ENCODE measurements at places on chromosomes 5 and 9. TPM values are rescaled to one million over a fixed set of nuclear protein-coding genes. Genes with fewer than 3 reads are reported as not detected.

DNA sequence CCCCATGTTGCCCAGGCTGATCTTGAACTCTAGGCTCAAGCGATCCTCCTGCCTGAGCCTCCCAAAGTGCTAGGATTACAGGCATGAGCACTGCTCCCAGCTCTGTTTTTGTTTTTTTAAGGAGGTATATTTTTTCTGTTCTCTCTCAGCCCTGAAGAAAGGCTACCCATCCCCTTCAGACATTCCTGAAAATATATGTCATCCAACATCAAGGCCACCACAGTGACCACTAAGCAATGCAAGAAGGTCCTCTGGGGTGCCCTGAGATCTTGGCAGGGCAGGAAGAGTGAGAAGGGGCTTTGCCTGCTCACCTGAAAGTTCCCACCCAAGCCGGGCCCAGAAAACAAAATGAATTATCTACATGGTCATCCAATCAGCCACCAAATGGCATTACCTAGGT, 47.8 kb upstream of the IL17B start:
- DNase-seq: no peak

- DNase-seq: peak; percentile 13
These were observed 72.2 kb downstream of the EBF1 start for GRCh38 chr5:159027504-159027903.

The SPAG8 gene
- total RNA-seq: 3.4 TPM

- DNase-seq: no peak
These were observed 15.1 kb upstream of the LCP2 start for GRCh38 chr5:170312666-170313065.

DNA sequence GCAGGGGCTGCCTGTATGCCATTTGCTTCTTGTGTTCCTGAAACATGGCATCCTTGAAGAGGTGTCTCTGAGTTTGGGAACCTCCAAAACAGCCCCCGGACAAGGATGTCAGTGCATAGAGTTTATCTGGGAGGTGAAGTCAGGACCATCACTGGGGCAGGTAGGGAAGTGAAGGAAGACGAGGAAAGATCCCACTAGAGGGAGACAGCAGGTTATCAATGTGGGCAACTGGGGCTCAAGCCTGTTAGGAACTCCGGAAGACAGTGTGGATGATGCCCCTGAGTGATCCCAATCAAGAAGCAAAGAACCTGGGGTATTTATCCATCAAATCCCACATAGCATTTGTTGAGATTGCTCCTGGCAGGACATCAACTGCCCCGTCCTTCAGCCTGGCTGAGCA, 233.1 kb downstream of the AGTPBP1 start:
- DNase-seq: no peak

The SPINK9 gene
- not detected for total RNA-seq

The SOWAHA gene
- 0.11 TPM for total RNA-seq

The SYK gene
- total RNA-seq: not detected

DNA sequence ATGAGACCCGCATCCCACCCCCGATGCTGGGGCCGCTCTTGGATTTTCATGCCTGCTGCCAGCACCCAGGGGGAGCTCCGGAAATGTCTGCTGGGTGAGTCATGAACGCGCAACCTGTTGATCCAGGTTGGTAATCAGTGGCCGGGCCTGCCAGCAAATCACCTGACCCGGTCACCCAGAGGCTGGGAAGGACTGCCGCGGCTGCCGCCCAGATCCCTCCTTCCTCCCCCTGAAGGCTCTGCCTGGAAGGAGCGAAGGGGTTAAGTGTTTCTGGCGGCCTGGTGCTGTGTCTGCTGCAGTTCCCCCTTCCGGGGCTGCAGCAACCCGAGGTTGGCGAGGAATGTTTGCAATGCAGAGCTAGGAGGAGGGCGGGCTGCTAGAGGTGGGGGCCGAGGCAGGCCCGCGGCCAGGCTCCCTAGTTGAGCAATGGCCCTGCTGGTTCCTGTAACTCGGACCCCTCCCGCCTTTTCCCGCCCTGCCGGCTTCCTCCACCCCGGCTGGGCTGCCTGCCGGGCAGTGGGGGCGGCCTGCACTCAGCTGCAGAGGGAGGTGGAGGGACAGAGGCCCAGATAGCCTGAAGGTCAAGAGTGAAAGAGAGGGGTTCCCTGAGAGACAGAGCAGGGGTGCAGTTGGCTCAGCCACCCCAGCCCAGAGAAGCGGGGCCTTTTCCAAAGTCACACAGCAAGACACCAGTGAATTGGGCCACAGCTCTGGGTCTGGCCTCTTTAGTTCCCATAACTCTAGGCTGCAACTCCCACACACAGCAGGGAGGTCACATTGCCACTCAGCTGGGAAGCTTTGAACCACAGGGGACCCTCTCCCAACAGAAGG, 156.3 kb upstream of the IER5L start:
- DNase-seq: peak; percentile 80

- DNase-seq: no peak
These were observed 446.2 kb downstream of the PLK2 start for GRCh38 chr5:58013542-58014258.

DNA sequence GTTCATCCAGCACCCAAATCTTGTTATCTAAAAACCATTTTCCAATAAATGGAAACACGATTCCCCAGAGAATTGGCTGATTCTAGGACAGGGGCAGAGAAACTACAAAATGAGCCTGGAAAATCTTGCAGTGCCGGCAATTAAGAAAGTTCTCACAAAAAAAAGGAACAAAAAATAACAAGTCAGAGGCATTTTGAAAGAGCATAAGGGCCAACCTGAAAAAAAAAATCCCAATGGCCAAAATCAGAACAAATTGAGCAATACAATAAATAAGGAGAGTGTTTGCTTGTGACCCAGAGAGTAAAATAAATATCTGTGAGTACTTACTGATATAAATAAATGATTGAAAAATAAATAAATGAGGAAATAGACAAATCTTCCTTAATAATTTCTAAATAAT, 55.1 kb upstream of the S1PR3 start:
- no peak for DNase-seq

DNA sequence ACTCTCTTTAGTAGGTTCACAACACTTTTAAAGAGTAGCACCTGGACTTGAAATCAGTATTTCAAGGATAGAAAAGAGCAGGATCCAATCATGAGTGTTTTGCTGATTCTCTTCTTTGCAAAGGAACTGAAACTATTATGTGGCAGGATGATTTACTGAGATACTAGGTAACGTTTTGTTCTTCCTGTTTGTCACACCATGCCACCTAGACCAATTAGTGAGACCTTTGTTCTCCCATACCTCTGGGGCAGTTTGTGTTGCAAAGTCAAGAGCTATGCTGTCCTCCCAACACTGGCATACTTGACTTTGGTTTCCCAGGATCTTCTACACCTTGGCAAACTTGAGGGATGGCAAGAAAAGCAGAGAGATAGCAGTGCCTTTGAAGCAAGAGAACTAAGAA, 43.4 kb downstream of the PPP1R2B start:
- DNase-seq: no peak

- no peak for DNase-seq
These were observed 14.7 kb downstream of the FOCAD start for GRCh38 chr9:20698782-20699181.

GRCh38 chr5:59773294-59773693, 120.2 kb downstream of the PDE4D start:
- DNase-seq: no peak

DNA sequence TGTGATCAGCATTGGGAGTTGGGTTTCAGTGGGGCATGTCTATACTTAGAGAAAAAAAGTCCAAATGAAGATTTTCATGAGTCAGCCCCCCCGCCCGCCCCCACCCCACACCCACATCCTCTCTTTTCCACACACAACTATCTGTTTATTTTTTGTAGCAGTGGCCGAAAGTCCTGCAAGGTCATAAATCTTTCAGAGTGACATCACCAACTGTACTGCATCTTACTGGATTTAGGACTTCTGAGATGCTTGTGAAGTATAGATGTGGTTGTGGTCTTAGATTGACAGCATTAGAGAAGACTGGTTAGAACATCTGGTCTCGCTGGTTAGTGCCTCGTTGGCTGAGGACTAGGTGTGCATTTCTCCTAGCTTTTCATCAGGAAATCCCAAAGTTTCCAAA, 7.3 kb upstream of the ROPN1L start:
- DNase-seq: peak; percentile 86

DNA sequence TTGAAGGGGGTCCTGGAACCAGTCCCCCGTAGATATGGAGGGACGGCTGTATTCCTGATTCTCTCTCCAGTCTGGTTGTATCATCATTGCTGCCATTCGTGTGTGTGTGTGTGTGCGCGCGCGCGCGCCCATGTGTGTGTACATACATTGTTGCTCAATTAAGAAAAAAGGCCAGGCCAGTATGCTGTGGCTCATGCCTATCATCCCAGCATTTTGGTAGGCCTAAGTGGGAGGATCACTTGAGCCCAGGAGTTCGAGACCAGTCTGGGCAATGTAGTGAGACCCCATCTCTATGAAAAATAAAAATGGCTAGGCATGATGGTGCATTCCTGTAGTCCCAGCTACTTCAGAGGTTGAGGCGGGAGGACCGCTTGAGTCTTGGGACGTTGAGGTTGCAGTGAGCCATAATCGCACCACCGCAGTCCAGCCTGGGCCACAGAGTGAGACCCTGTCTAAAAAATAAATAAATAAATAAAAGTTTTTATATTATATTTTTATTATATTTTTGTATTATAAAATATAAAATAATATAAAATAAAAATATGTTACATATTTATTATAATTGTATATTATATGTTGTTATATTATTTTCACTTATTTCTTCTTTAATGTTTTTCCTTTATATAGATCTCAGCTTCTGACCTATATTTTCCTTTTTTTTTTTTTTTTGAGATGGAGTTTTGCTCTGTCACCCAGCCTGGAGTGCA, 53.2 kb downstream of the SPIN1 start:
- no peak for DNase-seq

GRCh38 chr9:95270790-95271189, 46.7 kb downstream of the FANCC start:
- no peak for DNase-seq
